ENCODE measurements at places on chromosomes 5 and 9.
A peak's percentile ranks its signal among the peaks of the same experiment; 100 is the strongest.

- peak; percentile 24 for DNase-seq
Observed at GRCh38 chr5:146107901-146108300, 2.5 kb upstream of the PLAC8L1 start.

DNA sequence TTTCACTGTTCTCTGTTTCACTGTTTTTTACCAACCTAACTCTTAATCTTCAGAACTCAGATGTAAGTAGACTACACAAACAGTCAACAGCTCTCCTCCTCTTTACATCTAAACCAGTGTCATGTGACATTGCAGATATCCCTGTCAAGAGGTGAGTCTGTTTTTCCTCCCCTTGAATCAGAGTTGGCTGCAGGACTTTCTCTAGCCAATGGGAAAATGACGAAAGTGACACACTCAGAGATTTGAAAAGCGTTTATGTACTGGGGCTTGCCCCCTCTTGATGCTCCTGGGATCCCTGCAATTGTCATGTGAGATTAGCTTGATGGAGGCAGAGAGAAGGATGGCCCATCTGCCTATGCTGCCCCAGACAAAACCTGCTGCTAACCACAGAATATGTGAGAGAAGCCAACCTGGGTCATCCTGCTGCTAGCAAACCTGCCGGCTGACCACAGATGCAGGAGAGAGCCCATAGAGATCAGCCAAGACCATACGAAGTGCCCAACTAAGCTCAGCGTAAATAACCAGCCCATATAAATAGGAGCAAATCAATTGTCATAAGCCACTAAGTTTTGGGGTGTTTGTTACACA, 111.1 kb downstream of the ASTN2 start:
- DNase-seq = no peak

DNA sequence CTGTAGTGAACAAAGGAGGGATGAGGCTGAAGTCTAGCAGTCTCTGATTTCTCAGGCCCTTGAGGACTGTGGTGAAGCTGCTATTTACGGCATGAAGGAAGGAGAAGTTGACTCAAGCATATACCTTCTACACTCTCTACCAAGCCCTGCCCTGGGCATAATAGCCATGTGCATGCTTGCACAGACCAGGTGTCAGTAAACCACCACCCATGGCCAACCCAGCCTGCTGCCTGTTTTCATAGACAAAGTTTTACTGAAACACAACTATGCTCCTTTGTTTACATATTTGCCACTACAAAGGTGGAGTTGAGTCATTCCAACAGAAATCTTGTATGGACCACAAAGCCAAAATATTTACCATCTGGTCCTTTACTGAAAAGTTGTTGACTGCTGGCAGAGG, 126.9 kb downstream of the PAPPA start:
- DNase-seq = no peak

DNA sequence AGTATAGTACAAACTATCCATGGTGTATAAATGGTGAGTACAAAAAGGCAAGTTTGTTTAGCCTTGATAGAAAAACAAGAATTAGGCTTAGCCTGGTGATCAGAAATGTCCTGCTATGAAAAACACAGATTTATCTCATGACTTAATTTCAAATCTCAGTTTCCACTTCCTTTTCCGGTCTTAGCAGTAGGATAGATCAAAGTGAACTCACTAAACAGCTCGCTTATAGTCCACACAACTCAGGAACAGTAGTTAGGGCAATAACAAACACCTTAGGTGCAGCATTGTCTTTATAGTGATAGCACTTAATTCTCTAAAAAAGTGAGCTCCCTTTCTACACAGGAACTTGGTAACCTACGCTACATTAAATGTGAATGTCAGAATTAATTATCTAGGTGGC, 11.4 kb downstream of the GOLGA1 start:
- DNase-seq = no peak

- DNase-seq = no peak
Observed at GRCh38 chr9:137014776-137015539, 13.1 kb downstream of the ABCA2 start.

DNA sequence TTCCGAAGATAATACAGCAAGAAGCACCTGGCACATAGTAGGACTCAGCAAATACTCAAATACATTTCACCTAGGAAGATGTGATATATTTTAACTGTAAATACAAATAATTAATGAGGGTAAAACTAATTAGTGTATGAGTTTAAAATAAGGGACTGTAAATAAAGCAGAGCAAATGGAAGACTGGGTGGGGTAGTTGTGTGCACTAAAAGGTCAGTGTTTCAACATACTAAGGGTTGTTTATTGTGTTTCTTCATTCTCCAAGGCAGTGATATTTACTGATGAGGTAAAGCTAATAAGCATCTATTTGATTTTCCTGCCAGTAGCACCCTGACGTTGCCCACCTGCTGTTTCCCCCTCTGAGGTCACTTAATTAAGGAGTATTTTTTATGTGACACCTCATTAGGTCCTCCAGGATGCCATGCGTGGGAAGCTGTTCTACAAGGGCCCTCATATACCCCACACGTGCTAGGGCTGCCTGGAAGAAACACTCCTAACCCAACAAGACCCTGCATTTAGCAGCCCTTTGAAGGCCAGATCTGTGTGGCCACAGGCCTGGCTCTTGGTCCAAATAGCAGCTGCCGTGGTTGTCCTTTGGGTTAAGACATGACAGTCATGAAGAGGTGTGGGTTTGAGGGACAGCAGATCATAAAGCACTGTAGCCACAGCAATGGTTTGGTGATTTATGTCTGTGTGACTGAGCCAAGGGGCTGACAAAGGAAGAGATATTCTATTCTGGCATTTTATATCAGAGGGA, 97.5 kb upstream of the RPS23 start:
- DNase-seq = no peak

GRCh38 chr5:152884006-152884405, 478.9 kb upstream of the NMUR2 start:
- no peak for DNase-seq

DNA sequence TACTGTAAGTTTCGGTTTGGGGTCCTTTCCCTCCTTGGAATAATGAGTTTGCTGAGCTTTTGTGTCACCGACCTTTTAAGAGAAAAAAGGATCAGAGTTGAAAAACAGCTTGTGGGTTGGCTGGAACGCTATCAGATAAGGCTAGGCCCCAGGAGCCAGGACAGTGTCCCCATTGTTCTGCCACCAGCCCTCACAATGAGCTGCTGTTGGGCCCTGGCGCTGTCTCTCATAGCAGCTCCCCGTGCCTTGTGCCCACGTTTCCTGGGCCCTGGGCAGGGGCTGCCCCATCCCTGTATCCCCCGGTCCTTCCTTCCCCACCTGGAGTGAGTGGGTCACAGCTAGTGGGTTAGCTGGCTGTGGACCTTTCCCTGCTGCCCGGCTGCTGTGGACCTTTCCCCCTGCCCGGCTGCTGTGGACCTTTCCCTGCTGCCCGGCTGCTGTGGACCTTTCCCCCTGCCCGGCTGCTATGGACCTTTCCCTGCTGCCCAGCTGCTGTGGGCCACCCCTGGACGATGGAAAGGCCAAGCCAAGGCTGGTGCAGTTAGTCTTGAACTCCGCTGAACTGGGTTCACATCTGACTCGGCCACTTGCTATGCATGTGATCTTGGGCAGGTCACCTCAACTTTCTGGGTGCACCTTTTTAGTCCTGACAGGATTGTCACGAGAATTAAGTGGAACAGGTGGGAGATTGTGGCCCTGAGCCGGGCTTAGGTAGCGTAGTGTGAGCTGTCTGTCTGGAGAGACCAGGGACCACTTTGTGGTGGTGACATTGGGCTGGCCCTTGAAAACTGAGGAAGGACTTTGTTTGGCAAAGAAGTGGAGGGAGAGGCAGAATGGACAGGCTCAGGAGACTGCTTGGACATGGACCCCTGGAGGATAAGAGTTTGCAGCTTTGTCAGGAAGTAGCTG, 99.5 kb downstream of the DAB2IP start:
- no peak for DNase-seq

GRCh38 chr9:561427-561826, 280.1 kb upstream of the DMRT1 start:
- peak; percentile 41 for DNase-seq

DNA sequence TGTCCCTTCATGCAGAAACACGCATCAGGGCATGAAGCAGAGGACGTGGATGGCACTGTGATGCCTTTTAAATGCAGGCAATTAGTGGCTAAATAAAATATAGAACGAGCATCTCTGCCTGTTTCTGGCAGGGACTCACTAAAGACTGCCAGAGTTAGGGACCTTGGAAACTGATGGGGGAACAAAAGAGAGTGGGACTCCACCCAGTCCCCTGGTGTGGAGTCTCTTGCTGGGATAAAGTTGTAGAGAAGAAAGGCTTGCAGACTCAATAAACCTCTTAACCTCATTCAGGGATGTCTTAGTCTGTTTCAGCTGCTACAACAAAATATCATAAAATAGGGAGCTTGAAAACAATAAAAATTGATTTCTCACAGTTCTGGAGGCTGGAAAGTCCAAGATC, 87.6 kb upstream of the ARAP3 start:
- no peak for DNase-seq

- DNase-seq = no peak
Observed at GRCh38 chr9:5790923-5791322, 42.0 kb downstream of the ERMP1 start.

All from fibroblast of skin of scalp (primary cell).